Activated CD4-positive, alpha-beta T cell treated with anti-CD3 and anti-CD28 coated beads, Interleukin-2, amount 10 ng/mL, durations not matched to agents 24 days and 14 days (primary cell): ENCODE measurements at places on chromosomes 5 and 9. TPM values are rescaled to one million over a fixed set of nuclear protein-coding genes. Genes with fewer than 3 reads are reported as not detected.

Gene ANKRD18A
- total RNA-seq, result 2.7 and 4.5 TPM in 2 replicates

Gene IFNA2
- not detected in 2 replicates for total RNA-seq

Gene DRD1
- 0.07 TPM in 1 of 2 replicates, not detected in the other for total RNA-seq

Gene SEMA6A
- 0.19 and 0.24 TPM in 2 replicates for total RNA-seq

Gene DTWD2
- total RNA-seq, result 1.8 and 2.2 TPM in 2 replicates

Gene GARNL3
- 3.1 and 3.3 TPM in 2 replicates for total RNA-seq

Gene KCNMB1
- total RNA-seq, result 0.07 TPM in 1 of 2 replicates, not detected in the other

Gene ACOT12
- total RNA-seq, result not detected in 2 replicates

Gene LMX1B
- not detected in 2 replicates for total RNA-seq

Gene ESM1
- total RNA-seq, result not detected in 2 replicates

Gene PDCD1LG2
- 1.3 and 1.5 TPM in 2 replicates for total RNA-seq

Gene PCDHGB7
- total RNA-seq, result 0.12 and 0.17 TPM in 2 replicates

Gene CDH9
- total RNA-seq, result not detected in 2 replicates

Gene DPYSL3
- total RNA-seq, result 0.14 and 0.40 TPM in 2 replicates

Gene SHOC1
- not detected in 2 replicates for total RNA-seq

Gene ABCA2
- total RNA-seq, result 25.0 and 25.9 TPM in 2 replicates

Gene LVRN
- total RNA-seq, result not detected in 2 replicates

Gene MARCHF11
- not detected in 2 replicates for total RNA-seq

Gene CORO2A
- 0.92 and 1.4 TPM in 2 replicates for total RNA-seq

Gene FGF10
- not detected in 2 replicates for total RNA-seq

Gene PCDHA11
- not detected in 2 replicates for total RNA-seq

Gene MSX2
- not detected in 2 replicates for total RNA-seq

Gene GAS1
- 0.14 TPM in 2 replicates for total RNA-seq

Gene F2RL1
- total RNA-seq, result 0.14 and 0.23 TPM in 2 replicates

Gene MLANA
- not detected in 2 replicates for total RNA-seq

Gene FBLL1
- total RNA-seq, result not detected in 2 replicates

Gene C5orf46
- not detected in 2 replicates for total RNA-seq

Gene LHX3
- total RNA-seq, result not detected in 2 replicates

Gene SLC25A2
- total RNA-seq, result 0.14 and 0.23 TPM in 2 replicates

Gene C9orf153
- total RNA-seq, result 0.33 and 0.45 TPM in 2 replicates

Gene ZNF483
- 1.8 and 2.2 TPM in 2 replicates for total RNA-seq

Gene TAF11L10
- not detected in 2 replicates for total RNA-seq

Gene PHF24
- total RNA-seq, result 0.14 and 0.57 TPM in 2 replicates

Gene NR2F1-AS1
- not detected in 2 replicates for total RNA-seq

Gene C1QTNF3
- total RNA-seq, result 2.0 and 2.1 TPM in 2 replicates

Gene PCDHB8
- total RNA-seq, result not detected in 2 replicates

Gene RANBP6
- total RNA-seq, result 20.5 and 21.3 TPM in 2 replicates

Gene RC3H2
- total RNA-seq, result 39.7 and 40.2 TPM in 2 replicates

Gene TLX3
- not detected in 2 replicates for total RNA-seq

Gene CYLC2
- not detected in 2 replicates for total RNA-seq

Gene DMRT2
- total RNA-seq, result 0.21 and 0.26 TPM in 2 replicates

Gene GNA14
- not detected in 2 replicates for total RNA-seq

Gene FSD1L
- total RNA-seq, result 4.4 and 4.8 TPM in 2 replicates

Gene AJM1
- total RNA-seq, result 5.7 and 5.9 TPM in 2 replicates

Gene OR2Y1
- total RNA-seq, result not detected in 2 replicates

Gene SPINK5
- not detected in 2 replicates for total RNA-seq
